ENCODE measurements at places on chromosomes 13 and 19.

GRCh38 chr19:39411081-39411831 is 1.2 kb upstream of the PLEKHG2 start:
- DNase-seq: no peak

DNA sequence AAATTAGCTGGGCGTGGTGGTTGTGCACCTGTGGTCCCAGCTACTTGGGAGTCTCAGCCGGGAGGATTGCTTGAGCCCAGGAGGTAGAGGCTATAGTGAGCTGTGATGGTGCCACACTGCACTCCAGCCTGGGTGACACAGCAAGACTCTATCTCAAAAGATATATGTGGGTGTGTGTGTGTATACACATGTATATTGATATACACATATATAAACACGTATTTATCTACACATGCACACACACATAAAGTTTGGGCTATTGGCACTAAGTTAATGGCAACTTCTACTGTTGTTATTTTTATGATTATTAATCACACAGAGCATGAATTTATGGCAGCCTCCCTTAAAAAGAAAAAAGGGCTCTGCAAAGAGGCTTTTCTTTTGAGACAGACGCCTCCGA is 27.1 kb upstream of the ABCC4 start:
- no peak for DNase-seq

DNA sequence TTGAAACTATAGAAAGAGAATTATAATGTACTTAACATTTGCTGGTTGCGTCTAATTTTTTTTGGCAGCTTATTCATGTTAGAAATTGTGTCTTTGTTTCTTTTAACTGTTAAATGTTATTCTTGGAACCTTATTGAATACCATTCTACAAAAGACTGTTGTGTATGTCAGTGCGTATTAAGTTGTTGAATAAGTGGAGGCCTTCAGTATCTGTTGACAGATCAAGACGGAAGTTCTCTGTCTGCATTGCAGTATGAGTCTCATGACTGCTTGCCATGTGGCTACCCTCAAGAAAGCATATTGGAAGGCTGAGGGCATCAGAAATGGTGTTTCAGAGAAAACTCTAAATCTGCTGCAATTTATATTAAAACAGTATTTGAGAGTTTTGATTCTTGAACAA is 8.5 kb downstream of the UBA2 start:
- no peak for DNase-seq

- DNase-seq: no peak
These were observed 197.2 kb downstream of the TEX29 start for GRCh38 chr13:111517641-111518010.

DNA sequence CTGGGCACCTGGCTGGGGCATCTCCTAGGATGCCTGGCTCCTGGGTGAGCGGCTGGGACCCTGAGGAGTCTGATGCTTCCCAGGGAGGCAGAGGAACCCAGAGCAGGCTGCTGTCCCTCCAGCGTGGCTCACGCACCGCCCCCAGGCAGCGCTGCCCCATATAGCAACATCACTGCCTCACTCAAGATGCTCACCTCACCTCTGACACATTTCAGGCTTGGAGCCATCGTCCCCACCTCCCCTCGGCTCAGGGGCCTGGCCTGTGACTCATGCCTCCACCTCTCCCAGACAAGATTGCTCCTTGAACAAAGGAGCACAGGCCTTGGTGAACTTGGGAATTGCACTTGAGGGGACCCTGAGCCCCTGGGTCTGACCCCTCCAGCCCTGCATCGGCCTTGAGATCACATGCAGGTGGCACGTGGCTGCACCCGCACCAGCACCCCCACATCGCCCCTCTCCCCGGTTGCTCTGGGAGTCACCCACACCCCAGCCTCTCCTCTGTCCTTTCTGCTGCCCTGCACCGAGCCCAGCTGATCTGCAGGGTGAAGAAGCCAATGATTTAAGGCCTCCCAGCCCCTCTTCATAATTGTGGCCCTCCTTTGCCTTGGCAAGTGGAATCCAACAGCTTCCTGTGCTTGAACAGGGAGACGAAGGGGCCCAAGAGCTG is 11.2 kb downstream of the CEBPA start:
- no peak for DNase-seq

DNA sequence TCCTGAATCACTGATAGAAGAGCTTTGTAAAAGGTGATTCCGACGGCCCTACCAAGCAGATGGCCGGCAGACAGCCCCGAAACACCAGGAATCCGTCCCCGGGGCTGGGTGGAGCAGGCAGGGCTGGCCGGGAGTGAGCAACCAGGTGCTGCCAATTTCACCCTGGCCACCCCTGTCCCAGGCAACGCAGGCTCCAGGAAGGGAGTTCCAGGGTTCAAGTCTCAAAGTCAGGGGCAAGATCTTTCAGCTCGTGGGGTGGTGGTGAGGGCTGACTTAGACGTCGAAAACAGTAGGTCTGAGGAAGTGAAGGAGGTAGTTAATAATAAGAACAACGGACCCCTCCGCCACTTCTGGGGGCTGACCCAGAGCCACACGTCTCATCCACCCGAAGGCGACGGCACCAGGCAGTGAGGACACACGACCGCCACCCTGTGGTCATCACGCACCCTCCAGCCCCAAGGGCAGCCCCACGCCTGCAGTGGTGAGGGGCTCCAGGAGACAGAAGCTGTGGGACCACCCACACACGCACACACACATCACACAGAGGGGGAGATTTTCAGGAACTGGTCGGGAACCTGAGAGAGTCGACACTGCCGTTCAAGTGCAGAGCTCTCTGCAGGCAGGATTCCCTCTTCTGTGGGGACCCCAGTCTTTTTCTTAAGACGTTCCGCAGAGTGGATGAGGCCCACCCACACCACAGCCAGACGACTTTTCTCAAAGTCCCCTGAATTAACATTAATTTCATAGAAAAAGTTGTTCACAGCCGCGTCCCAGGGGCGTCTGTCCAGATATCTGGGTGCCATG is 67.2 kb downstream of the SPACA7 start:
- DNase-seq: no peak

GRCh38 chr19:18636183-18636968 is 452 bp upstream of the KLHL26 start:
- peak; percentile 93 for DNase-seq

DNA sequence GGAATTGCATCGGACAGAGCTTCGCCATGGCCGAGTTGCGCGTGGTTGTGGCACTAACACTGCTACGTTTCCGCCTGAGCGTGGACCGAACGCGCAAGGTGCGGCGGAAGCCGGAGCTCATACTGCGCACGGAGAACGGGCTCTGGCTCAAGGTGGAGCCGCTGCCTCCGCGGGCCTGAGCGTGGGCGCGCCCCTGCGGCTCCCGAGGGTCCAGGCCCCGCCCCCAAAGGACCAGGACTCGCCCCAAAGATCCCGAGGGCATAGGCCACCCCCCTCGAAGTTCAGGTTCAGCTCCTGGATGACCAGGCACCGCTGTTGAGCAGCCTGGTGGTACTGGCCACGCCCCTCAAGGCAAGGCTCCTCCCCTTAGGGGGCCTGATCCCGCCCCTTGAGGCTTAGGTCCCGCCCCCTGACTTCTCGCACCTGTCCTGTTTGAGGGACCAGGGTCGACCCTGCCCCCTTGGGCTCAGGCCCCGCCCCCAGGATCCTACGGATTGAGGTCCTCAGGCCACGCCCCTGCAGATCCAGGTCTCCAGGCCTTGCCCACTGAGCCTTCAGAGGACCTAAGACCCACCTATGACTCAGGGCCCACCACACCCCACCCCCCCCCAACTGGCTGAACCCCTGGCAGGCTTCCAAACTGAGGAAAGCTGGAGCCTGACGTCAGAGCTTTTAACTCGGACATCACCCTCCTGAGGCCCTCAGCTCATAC is 43.1 kb downstream of the CYP4F22 start:
- DNase-seq: no peak

DNA sequence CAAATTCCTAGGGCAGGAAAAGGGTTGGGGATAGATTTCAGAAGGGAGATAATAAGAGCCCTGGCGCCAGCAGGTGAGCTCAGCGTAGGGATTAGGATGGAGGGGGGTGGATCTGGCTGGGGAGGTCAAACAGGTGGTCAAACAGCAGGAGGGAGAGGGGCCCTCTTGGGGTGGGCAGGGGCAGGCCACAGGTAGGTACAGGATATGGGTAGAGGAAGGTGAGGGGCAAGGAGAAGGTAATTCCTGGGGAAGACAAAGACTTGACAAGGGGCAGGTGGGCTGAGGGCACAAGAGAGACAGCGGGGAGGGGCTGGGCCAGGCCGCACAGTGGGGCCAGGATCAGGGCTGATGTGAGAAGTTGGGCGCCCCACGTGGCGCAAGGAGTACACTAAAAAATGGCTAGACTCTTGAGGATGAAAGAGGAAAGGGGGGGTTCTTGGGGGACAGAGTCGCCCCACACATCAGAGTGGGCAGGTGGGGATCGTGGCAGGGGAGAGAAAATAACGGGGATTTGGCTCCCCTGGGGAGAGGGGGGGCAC is 713 bp downstream of the KRI1 start:
- no peak for DNase-seq

DNA sequence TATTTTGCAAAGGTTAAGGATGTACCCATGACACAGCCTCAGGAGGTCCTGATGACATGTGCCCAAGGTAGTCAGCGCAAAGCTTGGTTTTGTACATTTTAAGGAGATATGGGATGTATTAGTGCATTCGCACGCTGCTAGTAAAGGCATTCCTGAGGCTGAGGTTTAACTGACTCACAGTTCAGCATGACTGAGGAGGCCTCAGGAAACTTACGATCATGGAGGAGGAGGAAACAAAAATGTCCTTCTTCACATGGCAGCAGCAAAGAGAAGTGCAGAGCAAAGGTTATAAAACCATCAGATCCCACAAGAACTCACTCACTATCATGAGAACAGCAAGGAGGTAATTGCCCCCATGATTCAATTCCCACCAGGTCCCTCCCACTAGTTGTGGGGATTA is 1017.4 kb downstream of the EFNB2 start:
- DNase-seq: no peak

DNA sequence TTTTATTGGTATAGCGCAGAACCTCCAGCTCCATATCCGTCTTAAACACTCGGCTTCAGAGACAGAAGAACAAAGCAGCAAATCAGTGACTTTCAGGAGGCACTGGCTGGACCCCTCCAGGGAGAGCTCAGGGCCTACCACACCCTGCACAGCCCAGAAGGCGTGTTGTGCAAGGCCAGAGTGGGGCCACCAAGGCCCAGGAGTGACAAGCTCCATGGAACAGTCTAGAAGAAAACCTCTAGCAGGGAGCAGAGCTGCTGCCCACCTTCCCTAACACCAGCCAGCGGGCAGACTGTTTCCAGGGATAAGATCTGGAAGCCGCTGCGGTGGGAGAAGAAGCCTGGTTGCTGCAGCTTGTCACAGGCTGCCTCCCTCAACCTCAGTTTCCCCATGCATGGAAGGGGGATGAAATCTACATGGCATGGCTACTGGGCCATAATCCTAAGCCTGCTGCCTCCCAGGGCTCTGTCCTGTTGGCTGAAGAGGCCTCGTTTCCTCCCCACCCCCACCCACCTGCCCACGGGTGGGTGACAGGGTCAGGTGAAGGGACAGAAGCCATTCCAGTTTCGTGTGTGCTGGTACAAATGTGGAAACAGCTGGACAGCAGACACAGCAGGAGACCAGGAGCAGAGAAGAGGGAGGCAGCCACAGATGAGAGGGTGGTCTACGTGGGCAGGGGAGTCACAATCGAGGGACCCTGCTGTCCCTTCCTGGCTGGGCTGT is 57.4 kb downstream of the PEPD start:
- no peak for DNase-seq

GRCh38 chr13:106372199-106373155 is 163.0 kb downstream of the EFNB2 start:
- no peak for DNase-seq

DNA sequence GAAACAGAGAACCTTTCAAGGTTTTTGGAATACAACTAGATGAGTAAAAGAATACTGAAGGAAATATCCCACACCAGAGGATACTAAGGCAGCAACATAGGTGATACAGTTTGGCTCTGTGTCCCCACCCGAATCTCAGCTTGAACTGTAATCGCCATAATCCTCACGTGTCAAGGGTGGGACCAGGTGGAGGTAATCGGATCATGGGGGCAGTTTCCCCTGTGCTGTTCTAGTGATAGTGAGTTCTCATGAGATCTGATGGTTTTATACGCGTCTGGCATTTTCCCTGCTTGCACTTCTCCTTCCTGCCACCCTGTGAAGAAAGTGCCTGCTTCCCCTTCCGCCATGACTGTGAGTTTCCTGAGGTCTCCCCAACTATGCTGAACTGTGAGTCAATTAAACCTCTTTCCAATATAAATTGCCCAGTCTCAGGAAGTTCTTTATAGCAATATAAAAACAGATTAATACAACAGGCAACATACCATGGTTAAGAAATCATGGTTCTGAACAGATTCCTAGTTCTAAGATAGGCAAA is 97.0 kb downstream of the ABCC4 start:
- DNase-seq: no peak

GRCh38 chr19:11797491-11797890 is 832 bp upstream of the ZNF491 start:
- DNase-seq: peak; percentile 80

- no peak for DNase-seq
These were observed 434.7 kb downstream of the DIAPH3 start for GRCh38 chr13:59728896-59729545.

GRCh38 chr13:39559847-39560246 is 43.1 kb downstream of the LHFPL6 start:
- peak; percentile 53 for DNase-seq

DNA sequence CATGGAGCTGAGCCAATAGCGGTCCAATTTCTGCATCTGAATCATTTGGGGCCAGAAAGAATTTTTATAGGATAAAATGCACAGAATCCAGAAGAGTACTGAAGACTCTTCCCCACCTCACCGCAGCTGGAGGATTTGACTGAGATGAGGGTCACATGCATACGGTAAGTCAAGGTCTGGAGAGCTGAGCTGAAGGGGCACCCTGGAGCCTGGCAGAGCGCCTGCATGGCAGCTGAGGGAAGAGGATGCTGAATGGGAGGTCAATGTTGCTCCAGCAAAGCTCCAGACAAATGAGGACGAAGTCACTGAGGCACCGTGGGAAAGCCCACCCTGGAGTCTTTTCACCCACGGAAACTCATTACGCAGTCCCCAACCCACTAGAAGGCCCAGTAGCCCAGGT is 43.4 kb upstream of the ATP12A start:
- DNase-seq: no peak

DNA sequence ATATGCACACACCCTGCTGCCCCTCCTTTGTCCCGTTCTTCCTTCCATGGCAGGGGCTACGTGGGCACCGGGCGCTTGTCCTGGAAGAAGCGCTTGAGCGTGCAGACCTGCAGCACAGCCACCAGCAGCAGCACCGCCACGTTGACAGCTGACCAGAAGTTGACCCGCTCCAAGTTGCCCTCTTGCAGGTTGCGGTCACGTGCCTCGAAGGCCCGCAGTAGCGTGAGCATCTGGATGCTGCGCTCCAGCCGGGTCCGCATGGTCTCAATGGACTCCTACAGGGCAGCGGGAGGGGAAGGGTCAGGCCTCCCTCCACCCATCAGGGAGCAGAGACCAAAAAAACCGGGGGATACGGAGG is 3.1 kb downstream of the TMED1 start:
- no peak for DNase-seq

- DNase-seq: no peak
These were observed 327.3 kb downstream of the ATP8A2 start for GRCh38 chr13:25699056-25699455.

GRCh38 chr13:45784755-45785675 is 66.5 kb downstream of the SIAH3 start:
- DNase-seq: peak; percentile 63

Measured in putamen (tissue), 1 donor.